ENCODE measurements at places on chromosomes 5 and 9.

DNA sequence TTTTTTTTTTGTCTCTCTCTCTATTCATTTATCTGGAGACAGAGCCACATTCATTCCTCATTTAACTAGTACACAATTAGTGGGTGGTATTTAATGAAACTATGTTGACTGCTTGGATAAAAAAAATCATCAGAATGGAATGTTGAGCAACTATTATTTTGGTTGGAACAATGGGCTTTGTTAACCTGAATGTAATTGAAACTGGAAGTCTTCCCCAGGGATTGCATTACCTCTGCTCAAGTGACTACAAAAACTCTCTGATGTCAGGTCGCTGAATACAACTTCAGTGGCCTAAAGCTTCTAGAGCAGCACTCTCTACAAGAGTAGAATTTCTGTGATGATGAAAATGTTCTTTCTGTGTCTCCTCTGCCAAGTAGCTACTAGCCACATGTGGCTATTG is 295.8 kb downstream of the DEPDC1B start:
- DNase-seq: no peak

DNA sequence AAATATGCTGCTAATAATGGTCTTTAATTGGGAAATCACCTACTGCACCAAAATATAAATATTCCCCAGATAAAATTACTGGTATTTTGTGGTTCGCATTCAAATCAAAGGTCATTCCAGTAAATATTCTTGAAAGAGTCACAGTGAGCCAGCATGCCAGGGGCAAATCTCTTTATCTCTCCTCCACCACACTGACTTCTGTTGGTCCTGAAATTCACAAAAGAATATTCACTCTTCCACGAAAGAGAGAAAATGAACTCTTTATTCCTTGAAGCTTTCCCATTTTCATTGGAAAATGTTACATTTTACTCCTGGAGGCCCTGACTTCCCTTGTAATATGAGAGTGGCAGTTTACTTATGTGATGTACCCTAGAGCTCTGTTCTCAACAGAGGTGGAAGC is 39.7 kb downstream of the ZNF366 start:
- DNase-seq: no peak

DNA sequence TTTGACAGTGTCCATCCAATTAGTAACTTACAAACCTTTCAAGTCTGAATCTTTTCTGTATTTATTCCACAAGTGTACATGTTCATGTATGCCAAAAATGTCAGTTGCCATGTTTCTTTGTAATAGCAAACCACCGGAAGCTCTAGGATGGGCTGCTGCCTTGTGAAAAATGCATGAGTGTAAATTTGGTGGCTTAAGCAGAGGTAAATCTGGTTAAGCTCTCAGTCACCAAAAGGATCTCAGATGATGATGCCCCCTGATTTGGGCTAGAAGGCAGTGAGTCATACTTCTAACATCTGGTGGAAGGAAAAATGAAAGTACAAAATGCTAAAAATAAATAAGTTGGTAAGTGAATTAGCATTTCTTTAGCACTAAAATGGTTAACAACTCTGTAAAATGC is 567.5 kb downstream of the ELAVL2 start:
- no peak for DNase-seq

- no peak for DNase-seq
Measured at GRCh38 chr9:110282739-110283081, 26.4 kb upstream of the TXN start.

- DNase-seq: no peak
Measured at GRCh38 chr5:106634375-106634774, 1036.4 kb downstream of the EFNA5 start.

DNA sequence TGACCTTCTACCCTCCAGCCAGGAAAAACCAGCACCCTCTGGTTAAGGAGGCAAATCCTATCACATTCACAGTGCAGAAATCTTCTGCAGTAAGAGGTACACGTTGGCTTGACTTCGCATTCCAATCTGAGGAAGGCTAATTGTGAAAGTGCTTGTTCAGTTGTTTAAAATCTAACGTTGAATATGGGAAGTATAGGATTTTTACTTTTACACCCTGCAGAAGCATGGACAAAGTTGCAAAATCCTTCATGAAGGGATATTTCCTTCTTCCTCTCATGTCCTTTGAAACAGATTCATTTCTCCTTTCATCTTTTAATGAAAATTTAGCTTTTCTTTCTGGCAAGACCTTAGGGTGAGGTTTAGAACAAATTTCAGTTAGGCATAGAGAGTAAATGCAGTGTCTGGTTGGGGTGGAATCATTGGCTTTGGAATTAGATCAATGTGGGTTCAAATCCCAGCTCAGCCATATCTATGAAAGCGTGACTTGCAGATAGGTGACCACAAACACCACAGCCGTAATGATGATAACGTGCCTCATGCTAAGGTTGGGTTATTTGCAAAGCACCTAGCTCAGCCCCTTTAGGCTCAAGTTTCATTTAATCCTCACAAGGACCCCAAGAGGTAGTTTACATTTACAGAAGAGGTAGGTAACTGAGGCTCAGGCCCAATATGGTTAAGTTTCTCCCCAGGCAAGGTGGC is 42.2 kb upstream of the C5orf58 start:
- no peak for DNase-seq

GRCh38 chr9:37464426-37465248 is 613 bp downstream of the ZBTB5 start:
- DNase-seq: peak; percentile 96

DNA sequence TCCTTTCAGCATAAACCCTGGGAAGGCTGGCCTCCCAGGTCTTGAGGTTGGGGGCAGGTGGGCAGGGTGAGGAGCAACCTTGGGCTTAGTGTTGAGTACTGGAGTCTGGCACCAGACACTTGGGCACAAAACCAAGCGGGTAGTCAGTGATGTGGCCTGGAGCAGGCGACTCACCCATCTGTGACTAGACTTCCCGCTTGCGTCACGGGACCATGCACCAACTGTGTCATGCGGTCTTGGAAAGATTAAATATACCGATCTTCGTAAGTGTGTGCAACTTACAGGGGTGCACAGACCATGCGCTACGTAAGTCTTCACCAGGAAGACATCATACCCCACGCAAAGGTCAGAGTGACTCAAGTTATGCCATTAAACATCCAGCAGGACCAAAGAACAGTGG is 304.4 kb upstream of the IRX4 start:
- no peak for DNase-seq

GRCh38 chr9:134853893-134854292 is 26.7 kb upstream of the FCN2 start:
- no peak for DNase-seq

GRCh38 chr5:13640270-13640669 is 304.2 kb downstream of the DNAH5 start:
- DNase-seq: no peak

DNA sequence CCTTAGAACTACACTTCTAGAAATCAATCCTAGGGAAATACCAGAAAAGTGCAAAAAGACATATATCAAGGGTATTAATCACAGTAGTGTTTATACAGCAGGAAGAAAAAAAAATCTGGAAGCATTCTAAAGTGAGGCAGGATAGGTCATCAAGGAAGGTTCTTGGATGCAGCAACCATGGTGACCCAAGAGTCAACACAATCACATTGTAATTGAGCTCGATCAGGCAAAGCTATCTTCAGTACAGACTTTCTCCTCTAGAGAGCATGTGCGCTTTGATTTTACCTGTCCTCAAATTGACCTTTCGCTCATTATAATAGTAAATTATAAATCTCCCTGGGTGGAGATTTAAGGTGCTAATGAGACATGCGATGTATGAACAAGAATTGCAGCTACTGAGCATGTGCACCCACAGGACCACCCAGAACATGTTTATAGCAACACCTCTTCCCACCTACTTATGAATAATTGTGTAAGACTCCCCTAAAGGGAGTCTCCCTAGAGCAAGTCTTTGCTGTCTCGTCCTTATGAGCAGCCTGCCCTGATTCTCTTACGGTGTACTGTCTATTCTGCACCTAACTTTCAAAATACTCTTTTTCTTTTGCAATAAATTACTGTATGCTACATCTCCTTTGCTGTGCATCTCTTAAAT is 297.7 kb downstream of the ATPSCKMT start:
- no peak for DNase-seq

GRCh38 chr5:116371431-116371830 is 203.2 kb downstream of the SEMA6A start:
- DNase-seq: no peak

GRCh38 chr5:1086871-1087270 is 25.0 kb downstream of the SLC12A7 start:
- no peak for DNase-seq

DNA sequence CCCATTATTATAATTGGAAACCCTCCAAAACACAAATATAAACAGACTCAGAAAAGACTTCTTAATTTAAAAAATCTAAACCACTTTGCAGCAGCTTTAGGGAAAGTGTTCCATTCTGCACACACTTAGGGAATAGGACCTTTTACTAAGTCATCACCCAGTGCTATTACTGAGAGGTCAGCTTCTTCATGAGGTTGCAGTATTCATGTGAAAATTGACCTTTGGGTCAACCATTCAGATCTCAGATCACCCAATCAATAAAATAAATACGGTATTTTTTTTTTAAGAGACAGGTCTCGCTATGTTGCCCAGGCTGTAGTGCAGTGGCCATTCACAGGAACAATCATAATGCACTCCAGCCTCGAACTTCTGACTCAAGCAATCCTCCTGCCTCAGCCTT is 21.8 kb downstream of the NR6A1 start:
- DNase-seq: no peak

DNA sequence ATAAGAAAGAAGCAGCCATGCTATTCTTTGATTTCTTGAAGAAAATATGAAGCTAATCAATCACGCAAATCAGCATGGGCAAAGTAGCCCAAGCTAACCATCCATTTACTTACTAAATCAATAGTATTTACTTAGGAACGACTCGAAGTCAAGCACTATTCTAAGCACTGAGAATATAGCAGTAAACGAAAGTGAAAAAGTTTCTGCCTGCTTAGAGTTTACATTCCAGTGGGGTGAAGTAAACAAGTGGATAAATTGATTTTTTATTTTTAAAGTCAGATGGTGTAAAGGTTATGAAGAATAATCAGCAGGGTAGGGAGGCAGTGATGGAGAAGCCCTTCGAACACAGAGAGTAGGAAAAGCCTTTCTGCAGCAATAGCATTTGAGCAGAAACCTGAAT is 5.5 kb downstream of the TSTD2 start:
- no peak for DNase-seq

- no peak for DNase-seq
Measured at GRCh38 chr5:124713595-124713994, 32.8 kb downstream of the ZNF608 start.

- no peak for DNase-seq
Measured at GRCh38 chr5:151097061-151097460, 16.2 kb upstream of the TNIP1 start.

DNA sequence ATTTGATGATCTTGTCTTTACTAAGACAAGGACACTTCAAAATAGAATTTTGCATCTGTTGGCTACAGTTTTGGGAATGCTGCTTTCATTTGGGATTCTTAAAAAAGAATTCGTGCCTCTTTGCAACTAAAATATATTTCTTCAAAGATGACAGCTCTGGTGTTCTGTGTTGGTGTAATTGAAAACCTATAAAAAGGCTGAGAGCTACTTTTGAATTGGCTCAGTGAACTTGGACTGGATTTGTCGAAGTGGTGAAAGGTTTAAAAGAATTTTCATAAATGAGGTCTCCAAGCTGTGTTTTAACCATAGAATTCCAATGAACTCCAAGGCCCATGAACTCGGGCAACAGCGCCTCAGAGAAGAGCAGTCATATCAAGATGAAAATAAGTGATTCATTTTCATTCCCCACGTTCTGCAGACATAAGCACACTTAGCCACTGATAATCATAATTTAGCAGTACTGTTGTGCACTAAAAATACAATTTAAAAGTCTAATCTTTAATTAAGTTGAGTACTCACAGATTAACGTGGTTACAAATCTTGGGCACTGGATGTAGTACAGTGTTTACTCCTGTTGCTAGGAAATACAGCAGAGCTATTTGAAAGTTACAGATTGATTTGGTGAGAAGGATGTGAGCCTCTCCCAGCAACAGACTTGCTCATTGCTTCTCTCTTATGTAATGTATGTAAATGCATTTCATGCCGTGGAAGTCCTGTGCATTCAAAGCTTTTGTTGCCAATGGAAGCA is 10.9 kb downstream of the SNCAIP start:
- DNase-seq: no peak

DNA sequence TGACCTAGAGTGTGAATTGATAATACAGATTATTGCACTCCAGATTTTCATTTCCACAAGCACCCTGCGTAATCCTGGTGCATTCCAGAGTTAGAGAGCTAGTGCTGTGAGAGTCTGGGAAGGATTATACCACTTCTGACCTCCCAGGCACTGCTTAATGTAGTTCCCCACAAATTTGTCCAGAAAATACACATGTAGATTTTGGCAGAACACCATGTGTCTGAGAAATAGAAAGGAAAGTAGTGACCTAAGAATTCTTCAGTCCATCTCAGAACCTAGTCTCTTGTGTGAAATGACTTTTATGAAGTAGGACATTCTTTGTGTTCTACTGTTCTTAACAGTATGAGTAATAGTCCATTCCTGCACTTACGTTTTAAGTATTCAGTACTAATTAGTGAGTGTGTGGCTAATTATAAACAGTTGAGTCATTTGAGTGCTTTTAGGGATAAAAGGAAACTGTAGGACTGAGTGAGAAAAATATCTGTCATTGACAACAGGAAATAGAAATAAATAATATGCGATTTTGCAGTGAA is 27.8 kb upstream of the PTPDC1 start:
- DNase-seq: no peak

DNA sequence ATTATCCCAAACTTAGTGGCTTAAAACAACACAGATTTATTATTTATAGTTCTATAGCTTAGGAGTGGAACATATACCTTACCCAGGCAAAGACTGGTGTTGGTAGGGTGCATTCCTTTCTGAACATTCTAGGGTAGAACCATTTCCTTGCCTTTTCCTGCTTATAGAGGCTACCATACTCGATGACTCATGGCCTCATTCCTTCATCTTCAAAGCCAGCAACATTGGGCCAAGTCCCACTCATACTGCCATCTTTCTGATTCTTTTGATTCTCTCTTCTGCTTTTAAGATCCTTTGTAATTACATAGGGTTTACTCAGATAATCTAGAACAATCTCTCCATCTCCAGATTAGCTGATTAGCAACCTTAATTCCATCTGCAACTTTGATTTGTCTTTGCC is 452.7 kb upstream of the KLF4 start:
- DNase-seq: no peak

Data from naive thymus-derived CD8-positive, alpha-beta T cell (primary cell).